ENCODE measurements at places on chromosomes 5 and 9.

- no peak for DNase-seq
Observed at GRCh38 chr9:15073620-15074019, 163.4 kb upstream of the FREM1 start.

- peak; percentile 44 for DNase-seq
Observed at GRCh38 chr5:59174248-59174844, 591.5 kb downstream of the RAB3C start.

DNA sequence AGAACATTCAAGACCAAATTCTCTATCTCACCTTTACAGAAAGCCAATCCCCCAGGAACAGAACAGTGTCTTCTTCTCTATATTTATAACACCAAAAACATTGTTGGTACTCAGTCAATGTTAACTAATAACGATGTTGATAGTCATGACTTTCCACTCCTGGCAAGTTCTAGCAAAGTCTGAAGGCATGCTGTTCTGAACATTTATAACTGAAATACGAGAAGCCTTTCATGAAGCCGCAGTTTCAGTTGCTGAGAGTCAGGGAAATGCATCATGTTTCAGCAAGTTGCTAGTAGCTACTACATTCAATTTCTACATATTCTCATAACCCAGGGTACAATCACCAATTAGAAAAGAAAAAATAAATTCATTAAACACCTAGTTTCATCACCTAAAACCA lies 301.4 kb downstream of the PDE4D start:
- no peak for DNase-seq

DNA sequence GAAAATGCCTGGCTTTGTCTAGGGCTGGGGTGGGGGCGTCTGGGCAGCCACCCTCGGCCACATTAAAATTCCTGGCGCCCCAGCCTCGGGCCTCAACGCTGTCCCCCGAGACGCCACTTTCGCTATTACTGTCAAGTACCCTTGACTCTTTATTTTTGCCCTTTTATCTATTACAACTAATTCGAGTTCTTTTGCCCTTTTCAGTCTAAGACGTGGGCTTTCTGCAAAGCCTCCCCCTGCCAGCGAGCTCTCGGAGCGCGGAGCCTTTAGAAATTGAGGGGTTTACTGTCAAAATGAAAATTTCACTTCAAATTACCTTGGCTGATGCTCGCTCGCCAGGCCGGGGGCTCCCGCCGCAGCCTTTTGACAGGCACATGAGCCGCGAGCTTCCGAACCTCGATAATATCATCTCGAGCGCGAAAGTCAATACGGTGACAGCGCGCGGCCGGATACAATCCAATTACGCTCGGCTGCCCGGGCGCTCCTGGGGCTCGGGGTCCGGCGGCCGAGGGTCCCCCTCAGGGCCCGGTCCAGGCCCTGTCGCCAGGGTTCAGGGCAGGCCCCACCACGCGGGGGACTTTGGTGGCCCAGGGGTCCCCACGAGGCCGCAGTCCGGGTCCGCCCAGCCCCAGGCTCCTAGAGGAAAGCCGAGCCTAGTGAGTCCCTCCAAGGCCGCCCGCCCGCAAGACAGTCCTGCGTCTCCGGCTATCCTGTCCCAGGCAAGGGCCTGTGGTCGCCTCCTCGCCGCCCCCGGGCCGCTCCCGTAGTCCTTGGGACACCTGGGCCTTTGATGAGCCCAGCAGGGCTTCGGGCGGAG lies 6.7 kb downstream of the IRX4 start:
- DNase-seq: no peak

DNA sequence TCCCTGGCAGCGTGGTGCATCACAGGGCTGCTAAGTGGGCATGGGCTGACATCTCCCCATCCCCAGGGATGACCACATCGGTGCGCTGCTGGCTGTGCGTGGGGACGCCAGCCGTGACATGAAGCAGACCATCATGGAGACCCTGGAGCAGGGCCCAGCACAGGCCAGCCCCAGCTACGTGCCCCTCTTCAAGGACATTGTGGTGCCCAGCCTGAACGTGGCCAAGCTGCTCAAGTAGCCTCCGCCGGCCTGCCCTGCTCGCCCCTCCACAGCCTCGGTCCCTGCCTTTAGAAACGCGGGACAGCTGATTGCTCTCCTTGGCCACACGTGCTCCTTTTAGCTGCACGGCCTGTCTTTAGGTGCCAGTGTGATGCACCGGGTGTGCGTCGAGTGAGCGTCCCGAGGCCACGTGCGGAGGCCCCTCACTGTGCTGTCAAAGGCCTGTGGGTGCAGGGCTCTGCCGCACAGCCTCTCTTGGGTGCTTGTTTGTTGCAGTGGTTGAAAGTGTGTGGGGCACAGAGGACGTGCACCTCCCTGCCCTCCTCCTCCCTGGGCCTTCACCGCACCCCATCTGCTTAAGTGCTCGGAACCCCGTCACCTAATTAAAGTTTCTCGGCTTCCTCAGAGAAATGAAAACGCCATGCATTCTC lies 23.8 kb downstream of the EXOC3 start:
- no peak for DNase-seq

- no peak for DNase-seq
Observed at GRCh38 chr9:137048655-137049543, 2.9 kb upstream of the NPDC1 start.

DNA sequence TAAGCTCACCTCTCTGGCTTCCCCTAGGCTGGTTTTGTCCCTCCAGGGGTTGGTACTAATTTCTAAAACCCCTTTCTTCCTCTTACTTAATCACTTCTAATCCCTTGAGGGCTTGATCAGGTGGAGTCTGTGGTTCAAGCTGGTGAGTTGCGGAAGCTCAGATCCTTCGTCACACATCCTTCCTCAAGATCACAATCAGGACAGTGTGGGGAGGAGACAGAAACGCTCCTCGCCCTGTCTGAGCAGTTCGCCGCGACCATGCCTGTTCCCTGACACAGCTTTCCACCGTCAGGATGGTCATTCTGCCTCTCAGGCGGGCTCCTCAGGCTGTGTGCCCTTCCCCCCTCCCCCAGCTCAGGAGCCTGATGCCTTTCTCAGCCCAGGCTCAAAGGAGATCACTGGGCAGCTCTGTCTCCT lies 24.3 kb downstream of the CPLX2 start:
- DNase-seq: no peak

GRCh38 chr5:5126444-5126843 lies 13.7 kb upstream of the ADAMTS16 start:
- no peak for DNase-seq

GRCh38 chr5:124461157-124461556 lies 285.3 kb downstream of the ZNF608 start:
- peak; percentile 12 for DNase-seq

DNA sequence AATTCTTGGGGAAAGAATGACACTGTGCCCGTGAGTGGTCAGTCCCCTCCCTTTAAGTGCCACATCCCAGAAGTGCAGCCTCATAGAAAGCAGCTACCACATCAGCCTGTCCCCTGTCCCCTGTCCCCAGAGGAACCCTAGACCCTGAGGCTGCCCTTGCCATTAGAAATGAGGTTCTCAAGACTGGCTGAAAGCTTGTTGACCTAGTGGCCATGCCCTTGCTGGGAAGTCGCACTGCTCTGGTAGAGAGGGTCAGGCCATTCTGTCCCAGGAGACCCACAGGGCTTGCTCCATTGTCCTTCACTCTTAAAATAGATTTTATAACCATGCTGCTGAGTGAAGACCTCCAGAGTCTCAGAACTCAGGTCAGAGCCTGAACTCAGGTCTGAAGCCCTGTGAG lies 184.5 kb downstream of the RGS3 start:
- DNase-seq: no peak

DNA sequence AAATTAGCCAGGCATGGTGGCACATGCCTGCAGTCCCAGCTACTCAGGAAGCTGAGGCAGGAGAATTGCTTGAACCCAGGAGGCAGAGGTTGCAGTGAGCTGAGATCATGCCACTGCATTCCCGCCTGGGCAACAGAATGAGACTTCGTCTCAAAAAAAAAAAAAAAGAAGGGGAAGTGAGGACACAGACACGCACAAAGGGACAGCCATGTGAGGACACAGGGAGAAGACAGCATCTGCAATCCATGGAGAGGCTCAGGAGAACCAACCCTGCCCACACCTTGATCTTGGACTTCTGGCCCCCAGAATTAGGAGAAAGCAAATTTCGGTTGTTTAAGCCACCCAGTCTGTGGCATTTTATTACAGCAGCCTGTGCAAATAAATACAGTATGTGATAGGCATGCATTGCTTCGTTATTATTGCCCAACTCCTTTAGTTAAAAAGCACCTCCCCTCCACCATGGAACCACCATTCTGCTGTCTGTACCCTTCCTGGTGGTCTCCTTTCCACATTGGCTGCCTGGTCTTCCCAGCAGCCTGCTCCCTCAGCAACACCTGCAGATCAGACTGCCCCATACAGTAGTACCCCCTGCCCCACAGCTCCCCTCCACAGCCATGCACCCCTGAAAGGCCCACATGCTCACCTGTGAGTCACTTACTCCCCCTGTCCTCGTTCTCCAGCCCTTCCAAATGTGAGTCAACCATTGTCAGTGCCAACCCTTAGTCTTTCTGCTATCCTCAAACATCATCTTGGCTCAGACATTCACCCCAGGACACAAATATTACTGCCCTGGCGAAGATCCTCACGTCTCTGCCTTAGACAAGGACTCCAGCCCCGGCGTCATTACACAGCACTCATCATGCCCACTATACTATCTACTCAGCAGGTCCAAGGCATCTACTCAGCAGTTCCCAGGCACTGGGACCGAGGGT lies 128.8 kb downstream of the ROR2 start:
- no peak for DNase-seq

- DNase-seq: no peak
Observed at GRCh38 chr5:149221326-149221725, 50.3 kb upstream of the AFAP1L1 start.

GRCh38 chr5:116970318-116970717 lies 395.7 kb upstream of the SEMA6A start:
- peak; percentile 97 for DNase-seq

- DNase-seq: peak; percentile 61
Observed at GRCh38 chr5:108260117-108260857, 121.6 kb downstream of the FBXL17 start.

DNA sequence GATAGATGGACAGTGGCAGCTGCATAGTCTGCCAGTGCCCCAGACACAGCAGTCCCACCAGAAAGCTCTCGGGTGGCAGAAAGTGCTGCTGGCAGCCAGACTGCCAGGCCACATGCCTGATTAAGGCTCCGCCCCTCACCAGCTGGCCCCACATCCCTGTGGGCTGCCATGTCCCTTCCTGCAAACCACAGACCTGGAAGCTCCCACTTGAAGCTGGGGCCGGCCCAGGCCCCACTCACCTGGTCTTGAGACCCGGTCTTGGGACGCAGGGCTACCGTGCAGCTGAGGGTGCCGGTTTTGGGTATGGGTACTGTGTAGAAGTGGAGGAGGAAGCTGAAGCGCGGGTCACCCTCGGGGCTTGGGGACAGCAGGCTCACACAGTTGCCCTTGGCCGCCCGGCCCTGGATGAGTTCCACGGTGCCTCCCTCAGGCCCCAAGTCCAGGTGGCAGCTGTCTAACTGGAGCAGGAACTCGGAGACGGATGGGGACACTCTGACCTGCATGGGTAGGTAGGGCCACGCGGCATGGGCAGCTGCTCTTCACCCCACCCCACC lies 15.3 kb downstream of the FPGS start:
- no peak for DNase-seq

All from COR-L47 (cell line).